Activated CD8-positive, alpha-beta T cell treated with anti-CD3 and anti-CD28 coated beads for 36 hours (primary cell): ENCODE measurements at places on chromosomes 1 and 21.

DNA sequence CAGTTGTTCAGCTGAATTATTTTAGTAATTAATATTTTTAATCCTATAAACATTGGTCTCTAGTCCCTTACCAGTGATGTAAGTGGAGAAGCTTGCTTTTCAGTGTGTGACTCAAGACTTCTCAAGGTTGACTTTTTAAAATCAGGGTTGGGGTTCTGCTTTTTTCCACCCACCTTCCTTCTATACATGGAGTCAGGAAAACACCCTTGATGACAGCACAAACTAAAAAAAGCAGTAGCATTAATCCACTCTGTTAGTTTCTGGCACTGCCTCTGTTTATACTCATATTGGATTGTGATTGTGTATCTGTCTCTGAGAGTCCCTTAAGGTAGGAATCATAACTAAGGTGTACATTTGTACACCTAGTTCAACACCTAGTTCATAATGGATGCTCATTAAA lies 8.3 kb upstream of the PLEKHO1 start:
- no peak for DNase-seq

DNA sequence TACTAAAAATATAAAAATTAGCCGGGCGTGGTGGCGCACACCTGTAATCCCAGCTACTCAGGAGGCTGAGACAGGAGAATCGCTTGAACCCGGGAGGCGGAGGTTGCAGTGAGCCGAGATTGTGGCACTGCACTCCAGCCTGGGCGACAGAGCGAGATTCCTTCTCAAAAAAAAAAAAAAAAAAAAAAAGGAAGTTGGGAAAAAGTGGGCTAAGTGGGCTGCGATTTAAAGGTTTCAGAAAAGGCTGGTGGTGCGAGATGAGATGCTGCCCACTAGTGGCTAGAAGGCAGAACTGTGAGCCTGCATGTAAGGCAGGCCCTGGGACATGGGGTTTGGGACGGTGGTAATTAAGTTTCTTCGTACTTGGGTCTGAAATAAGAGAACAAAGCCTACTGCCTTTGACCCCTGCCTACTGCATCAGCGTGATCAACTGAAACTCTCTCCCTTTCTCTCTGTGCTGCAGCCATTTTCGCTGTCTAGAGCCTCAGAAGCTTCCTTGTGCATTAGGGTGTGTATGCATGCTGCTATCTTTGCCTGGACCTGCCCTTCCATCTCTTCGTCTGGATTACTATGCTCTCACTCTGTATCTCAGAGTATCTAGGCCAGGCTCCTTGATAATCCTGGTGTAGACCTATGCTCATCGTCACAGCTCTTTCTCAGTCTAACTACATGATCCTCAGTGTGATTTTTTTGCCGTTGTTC lies 12.4 kb downstream of the FMOD start:
- DNase-seq, result peak; percentile 76

- DNase-seq, result no peak
Measured at GRCh38 chr1:29687601-29688244, 451.4 kb downstream of the PTPRU start.

GRCh38 chr21:37365517-37366481 lies 774 bp upstream of the DYRK1A start:
- peak; percentile 57 for DNase-seq

DNA sequence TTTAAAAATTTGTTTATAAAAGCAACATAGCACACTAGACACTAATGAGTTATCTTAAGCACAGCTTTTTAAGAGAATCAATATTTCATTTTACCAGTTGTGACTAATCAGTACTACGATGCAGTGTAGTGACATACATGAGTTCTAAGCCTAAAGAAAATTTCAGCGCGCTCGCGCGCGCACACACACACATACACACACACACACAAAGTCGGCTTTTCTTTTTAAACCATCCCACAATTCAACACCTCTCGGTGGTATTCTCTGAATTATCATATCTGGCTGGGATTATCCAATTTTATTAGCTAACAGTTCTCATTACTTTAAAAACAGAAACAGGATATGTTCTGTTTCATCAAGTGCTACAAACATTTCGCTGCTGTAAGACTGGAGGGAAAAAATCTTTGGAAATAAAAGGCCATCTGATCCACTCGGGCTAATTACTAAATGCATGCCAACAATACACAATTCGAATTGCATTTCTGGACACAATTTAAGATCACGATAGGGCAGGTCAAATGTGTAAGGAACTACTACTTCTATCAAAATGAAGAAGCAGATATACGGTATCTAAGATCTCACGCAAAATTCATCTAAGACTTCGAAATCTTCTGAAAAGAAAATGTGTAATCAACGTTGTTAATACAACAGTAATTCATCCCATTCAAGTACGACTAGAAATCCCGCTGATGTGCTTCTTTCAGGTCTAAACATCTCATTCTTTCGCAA lies 1.2 kb downstream of the TUT4 start:
- peak; percentile 75 for DNase-seq

GRCh38 chr1:52002038-52002917 lies 11.8 kb upstream of the RAB3B start:
- DNase-seq, result peak; percentile 59

DNA sequence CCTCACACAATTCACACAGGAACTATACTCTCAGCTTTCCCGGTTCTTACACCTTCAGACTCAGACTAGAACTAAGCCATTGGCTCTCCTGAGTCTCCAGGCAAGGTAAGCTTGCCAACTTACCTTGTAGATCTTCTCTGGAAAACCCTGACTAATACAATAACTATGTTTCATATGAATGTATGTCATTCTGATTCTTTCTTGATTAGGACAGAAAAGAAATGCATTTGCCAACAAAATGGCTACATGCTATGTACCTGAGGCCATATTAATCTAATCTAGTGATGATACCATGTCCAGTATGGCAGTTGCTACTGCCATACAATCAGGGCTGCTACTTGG lies 9.8 kb upstream of the ZSWIM5 start:
- DNase-seq, result no peak

GRCh38 chr1:18787825-18788385 lies 71.6 kb downstream of the TAS1R2 start:
- no peak for DNase-seq

DNA sequence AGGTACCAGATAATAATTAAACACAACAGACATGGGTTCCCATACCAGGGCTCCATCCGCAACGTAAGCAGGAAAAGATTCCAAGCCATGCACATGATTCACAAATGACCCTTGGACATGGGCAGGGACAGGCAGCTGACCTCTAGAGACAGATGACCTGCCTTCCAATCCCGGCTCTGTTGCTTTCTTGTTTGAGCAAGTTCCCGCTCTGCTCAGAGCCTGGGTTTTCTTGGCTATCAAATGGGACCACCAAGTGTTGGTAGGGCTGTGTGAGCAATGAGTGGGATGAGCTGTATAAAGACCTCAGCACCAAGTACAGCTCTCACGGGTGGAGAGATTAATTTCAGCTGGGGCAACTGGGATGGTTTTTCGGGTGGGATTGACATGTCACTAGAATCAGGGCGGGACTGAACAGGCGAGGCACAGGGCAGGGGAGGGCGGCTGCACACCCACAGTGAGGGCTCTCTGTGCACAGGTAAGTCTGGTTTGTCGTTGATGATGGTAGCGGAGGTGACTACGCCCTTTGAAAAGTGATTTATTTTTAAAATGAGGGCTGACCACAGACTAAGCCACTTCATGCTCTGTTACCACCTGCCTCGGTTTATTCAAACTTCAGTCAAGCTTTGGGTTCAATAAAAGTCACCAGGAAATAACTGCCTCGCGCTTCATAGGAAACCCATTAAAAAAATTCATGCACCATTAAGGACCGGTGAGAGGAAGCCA lies 57.5 kb upstream of the IFFO2 start:
- DNase-seq, result no peak

DNA sequence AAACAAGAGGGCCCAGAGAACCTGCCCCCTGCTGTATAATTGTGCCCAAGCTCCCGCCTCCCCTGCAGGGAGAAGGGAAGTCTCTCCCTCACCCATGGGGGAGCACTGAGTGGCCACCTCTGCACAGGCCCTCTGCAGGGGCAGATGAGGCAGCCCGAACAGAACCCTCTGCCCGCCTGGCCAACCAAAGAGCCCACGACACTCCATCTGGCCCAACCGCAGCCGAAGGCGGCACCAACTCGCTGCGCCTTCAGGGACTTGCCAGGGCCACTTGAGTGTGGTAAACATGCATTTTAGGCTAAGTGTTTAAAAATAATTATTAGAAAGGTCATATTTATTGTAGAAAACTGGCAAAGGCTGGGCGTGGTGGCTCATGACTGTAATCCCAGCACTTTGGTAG lies 34.6 kb upstream of the CCSAP start:
- DNase-seq, result no peak

DNA sequence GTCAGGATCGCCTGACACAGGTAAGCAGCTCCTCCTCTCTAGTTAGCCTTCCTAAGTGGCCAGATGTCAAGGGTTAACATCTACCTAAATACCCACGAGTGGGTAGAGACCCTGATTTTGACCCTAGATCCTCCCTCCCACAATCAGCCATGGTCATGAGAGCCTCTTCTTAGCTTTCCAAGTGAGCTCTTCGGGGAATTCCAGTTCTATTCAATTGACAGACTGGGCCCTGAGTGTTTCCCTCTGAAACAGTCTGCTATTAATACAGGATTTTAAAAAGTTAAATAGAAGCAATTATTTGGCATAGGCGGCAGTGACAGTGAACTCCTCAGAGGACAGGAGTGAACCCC lies 28.1 kb downstream of the C2CD2 start:
- DNase-seq, result no peak

- DNase-seq, result no peak
Measured at GRCh38 chr1:104132382-104132973, 382.8 kb downstream of the AMY1C start.

DNA sequence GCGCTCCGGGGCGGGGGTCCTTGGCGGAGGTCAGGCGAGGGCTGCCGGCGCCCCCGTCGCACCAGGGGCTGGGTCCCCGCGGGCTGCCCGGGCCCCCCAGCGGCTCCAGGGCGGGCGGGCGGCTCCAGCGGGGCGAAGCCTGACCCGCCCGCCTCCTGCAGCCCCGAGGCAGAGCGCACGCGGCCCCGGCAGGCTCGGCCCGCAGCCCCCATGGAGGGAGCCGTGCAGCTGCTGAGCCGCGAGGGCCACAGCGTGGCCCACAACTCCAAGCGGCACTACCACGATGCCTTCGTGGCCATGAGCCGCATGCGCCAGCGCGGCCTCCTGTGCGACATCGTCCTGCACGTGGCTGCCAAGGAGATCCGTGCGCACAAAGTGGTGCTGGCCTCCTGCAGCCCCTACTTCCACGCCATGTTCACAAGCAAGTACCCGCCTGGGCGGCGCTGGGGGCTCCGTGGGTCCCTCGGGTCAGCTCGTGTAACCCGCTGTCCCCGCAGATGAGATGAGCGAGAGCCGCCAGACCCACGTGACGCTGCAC lies 817 bp downstream of the KLHL17 start:
- no peak for DNase-seq

- no peak for DNase-seq
Measured at GRCh38 chr21:14952916-14953315, 111.9 kb downstream of the NRIP1 start.

GRCh38 chr1:180131510-180131909 lies 23.2 kb upstream of the QSOX1 start:
- peak; percentile 75 for DNase-seq

GRCh38 chr1:205284420-205285144 lies 37.0 kb downstream of the NUAK2 start:
- DNase-seq, result peak; percentile 96

DNA sequence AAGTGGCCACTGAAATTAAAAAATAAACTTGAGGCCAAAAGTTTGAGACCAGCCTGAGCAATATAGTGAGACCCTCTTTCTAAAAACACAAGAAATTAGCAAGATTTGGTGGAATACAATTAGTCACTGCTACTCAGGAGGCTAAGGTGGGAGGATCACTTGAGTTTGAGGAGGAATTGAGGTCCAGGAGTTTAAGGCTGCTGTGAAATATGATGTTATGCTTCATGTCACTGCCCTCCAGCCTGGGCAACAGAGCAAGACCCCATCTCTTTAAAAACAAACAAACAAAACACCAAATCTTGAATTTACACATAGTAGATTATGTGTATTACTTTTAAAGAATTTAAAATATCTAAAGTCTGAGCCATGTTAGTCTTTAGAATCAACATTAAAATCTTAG lies 6.3 kb upstream of the FNBP1L start:
- DNase-seq, result no peak

- no peak for DNase-seq
Measured at GRCh38 chr1:7022058-7022457, 236.8 kb downstream of the CAMTA1 start.

- DNase-seq, result no peak
Measured at GRCh38 chr1:188466539-188466938, 1637.8 kb downstream of the PLA2G4A start.

GRCh38 chr1:2108213-2108876 lies 58.1 kb downstream of the PRKCZ start:
- peak; percentile 21 for DNase-seq

- DNase-seq, result no peak
Measured at GRCh38 chr1:183807549-183808168, 2.7 kb downstream of the RGL1 start.

DNA sequence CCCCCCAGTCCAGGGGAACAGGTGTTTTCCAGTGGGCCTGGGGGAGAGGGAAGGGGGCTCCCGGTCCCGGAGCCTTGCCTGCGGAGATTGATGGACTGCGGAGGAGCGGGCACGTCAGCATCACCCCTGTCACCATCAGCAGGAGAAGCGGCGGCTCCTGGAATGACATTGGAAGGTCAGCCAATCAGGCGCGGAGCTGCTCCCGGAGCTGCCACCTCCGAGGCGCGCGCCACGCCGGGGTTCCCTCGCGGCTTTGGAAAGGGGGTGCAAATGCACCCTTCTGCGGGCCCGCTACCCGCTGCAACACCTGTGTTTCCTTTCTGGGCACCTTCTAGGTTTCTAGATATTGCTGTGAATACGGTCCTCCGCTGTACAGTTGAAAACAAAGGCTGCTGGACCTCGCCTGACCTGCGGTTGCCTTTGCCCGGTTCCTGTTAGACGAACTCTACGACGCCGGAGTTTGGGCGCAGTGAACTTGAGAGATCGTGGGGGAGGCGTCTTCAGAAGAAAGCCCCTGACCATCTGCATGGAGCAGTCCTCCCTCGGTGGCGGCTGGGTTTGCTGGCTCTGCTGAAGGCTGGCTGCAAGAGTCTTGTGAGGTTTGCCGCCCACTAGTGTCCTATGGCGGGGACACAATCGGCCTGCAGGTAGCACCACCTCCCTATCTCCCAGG lies 5.3 kb downstream of the DSCAM start:
- peak; percentile 8 for DNase-seq

GRCh38 chr1:209029737-209030136 lies 553.8 kb upstream of the CAMK1G start:
- DNase-seq, result no peak

DNA sequence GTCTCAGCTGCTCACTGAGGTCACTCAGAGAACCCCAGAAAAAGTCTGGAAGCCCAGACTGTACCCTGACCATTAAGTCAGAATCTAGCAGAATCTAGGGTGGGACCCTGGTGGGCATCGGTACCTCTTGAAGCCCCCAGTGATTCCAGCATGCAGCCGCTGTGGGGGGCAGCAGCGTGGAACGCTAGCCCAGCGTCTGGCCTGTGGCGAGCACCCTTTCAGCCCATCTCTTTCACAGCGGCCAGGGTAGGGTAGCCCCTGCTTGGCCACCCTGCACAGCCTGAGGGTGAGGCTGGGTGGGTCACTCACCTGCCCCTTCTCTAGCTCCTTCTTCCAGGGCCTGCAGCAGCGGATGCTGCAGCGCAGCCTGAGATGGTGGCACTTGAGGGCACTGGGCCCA lies 16.3 kb downstream of the C1orf167 start:
- no peak for DNase-seq
